Eye (tissue), 1 donor: ENCODE measurements at places on chromosomes 11 and 22.

DNA sequence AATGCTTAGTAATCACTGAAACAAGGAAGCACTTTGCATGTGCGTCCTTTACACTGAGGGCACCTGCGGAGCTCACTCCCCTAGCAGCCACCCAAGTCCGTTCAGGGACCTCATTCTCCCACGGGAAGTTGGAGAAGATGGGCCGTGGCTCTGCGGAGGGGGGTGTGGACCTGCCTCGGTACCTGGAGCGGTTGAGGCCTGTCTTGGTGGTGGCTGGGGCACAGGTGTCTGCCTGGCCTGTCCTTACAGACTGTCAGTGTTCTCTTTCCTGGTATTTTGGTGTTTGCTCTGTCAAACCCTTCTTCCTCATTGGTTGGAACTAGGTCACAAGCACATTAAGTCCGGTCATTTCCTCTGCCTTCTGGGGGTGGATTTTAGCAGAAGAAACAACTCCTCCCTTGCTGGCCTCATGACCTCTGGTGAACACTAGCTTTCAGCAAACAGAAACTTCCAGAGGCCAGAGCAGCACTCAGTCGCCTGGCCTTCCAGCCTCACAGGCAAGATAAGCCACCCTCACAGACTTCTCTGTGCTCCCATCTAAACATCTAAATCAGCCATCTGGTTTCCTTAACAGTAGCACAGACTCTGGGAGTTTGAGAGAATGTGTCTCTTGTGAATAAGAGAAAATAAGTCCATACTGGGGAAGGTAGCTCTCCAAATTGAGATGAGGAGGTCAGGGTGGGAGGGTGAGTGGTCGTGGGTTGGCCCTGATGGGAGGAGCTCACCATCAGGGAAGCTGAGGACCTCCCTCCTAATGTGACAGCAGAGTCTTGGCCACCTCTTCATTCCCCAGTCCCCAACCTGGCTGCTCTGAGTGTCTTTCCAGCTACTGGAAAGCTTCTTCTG, 8.6 kb downstream of the SNAP29 start:
- peak; percentile 87 for DNase-seq

GRCh38 chr11:56817661-56818060, 69.2 kb upstream of the OR9G4 start:
- no peak for DNase-seq

DNA sequence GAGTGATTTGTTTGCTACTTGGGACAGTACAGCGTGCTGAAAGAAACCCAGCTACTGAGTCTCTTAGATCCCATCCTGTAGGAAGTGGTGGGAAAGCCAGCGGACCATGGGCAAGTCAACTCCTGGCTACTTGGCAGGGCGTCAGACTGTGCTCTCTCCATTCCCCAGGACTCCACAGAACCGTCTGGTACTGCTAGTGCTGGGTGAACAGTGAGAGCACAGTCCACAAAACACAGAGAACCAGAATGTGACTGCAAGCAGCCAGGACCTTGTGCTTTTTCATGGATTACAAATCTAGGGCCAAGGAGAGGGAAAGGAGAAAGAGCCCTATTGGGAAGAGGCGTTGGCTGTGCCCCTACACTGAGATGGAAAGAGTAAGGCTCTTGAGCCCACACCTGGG, 10.2 kb downstream of the BID start:
- DNase-seq = no peak

DNA sequence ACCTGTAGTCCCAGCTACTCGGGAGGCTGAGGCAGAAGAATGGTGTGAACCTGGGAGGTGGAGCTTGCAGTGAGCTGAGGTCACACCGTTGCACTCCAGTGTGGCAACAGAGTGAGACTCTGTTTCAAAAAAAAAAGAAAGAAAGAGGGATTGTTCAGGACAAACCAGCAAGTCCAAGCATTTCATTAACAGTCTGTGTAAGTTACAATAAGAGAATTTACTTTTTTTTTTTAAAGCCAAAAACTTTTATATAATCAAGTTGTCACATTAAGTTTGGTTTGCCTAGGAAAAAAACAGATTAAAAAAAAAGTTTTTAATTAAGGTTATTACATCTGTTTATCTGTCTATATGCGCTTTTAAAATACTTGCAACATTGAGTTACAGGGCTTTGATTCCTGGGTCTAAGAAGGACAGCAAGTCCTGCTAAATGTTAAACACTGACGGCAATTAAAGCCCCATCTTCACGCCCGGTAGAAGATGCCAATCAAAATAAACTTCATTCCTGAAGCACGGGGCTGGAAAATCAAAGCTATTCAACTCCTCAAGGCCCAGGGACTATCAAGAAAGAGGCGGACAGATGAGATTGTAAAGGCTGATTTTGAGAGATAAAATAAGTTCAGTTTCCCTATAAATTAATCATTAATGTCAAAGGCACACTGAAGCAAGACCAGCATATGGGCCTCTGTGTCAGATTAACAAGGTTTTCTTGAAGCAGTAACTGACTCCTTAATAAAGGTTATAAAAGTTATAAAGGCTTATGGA, 10.7 kb downstream of the TMEM138 start:
- peak; percentile 32 for DNase-seq

- no peak for DNase-seq
Measured at GRCh38 chr11:75509020-75509720, 16.6 kb downstream of the GDPD5 start.

DNA sequence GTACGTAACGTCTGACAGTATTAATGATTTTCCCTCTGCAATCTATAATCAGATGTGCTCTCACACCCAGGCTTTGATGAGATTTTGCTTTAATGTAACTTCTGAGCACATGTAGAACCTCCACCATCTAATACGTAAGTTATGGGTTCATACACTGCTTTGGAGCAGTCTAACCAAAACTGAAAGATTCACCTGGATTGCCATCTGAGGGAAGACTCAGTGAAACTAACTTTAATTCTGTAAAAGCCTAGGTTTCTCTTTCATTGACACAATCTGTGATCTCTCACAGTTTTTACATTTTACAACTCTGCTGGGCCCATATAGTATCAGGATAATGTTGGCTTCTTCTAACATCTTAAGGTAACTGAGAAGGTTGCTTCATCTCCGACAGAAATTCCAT, 30.1 kb upstream of the MTNR1B start:
- no peak for DNase-seq

- peak; percentile 70 for DNase-seq
Measured at GRCh38 chr11:89361734-89362133, 129.4 kb downstream of the NOX4 start.

DNA sequence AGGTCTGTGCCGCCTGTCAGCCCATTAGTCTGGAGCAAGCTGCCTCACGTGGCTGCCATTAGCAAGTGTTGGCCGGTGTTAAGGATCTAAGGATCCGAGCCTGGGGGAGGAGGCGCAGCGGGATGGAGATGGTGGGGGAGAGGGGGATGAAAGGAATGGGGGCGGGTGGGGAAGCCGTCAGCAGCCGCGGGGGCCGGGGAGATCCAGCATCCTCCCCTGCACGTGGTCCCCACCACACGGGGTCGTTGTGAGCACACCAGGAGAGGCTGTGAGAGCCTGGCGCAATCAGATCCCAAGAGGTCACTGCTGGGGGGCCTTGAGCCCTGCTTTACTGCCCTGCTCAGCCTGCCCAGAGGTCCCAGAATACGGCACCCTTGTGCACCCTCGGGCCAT, 7.3 kb downstream of the CABP7 start:
- DNase-seq = peak; percentile 73

DNA sequence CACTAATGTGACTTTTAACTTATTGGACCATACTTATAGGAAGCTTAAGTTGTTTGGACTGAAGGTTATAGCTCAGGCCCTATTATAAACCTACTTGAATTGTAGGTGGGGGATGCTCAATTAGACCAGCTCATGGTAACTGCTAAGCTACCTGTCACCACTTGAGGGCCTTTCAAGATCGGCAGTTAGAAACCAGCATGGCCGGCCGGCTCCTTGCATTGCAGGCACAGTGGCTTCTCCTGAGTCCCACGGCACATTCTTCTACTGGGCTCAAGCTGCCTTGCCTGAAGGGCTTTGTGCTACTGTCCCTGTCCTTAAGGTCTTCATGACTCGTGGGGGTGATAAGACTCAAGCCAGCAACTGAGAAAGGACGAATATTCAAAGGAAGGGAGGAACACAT, 70.8 kb downstream of the TBC1D22A start:
- DNase-seq = peak; percentile 38

DNA sequence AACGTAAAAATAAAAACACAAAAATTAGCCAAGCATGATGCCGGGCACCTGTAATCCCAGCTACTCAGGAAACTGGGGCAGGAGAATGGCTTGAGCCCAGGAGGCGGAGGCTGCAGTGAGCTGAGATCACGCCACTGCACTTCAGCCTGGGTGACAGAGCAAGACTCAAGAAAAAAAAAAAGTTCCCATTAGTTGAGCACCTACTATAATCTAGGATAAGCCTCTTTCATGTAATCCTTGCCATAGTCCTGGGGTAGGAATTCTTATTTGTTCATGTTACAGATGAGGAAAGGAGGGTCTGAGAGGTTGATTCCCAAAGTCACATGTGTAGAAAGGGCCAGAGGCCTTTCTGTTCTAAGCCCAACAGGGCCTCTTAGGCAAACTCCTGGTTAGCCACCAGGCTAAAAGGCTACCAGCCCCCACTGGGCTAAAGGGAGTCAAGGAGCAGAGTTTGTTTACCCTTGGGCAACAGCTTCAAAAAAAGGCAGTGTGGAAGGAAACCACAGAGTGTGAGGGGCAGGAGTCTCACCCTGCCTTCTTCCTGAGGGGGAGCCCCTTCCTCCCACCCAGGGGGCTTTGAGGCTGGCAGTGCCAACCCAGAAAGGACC, 21.6 kb upstream of the CSNK1E start:
- DNase-seq = no peak

DNA sequence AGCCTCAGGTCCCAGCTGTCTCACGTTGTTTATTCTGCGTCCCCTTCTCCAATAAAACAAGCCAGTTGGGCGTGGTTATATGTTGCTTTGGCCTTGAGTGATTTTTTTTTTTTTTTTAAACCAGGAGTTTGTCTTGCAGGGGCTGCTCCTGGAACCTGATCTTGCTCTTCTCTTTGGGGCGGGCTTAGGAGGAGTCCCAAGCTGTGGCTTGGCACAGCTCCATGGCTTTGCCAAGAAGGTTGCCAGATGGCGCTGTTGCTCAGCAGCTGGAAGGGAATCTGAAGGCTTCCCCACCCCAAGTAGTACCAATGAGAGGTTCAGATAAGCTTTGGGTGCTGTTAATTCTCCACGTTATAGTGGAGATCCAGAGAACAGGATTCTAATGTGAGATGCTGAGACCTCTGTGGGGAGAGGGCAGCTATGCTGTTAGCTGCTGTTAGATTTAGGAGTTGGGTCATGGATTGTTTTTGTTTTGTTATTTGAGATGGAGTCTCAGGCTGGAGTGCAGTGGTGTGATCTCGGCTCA, 2.0 kb upstream of the FERMT3 start:
- DNase-seq = peak; percentile 93

- no peak for DNase-seq
Measured at GRCh38 chr11:74077193-74077592, 68.3 kb upstream of the UCP3 start.

GRCh38 chr11:75041263-75041662, 52.5 kb downstream of the NEU3 start:
- DNase-seq = no peak

- DNase-seq = no peak
Measured at GRCh38 chr11:114260483-114260882, 35.7 kb upstream of the NNMT start.

GRCh38 chr11:119785131-119785530, 56.1 kb upstream of the NECTIN1 start:
- no peak for DNase-seq

DNA sequence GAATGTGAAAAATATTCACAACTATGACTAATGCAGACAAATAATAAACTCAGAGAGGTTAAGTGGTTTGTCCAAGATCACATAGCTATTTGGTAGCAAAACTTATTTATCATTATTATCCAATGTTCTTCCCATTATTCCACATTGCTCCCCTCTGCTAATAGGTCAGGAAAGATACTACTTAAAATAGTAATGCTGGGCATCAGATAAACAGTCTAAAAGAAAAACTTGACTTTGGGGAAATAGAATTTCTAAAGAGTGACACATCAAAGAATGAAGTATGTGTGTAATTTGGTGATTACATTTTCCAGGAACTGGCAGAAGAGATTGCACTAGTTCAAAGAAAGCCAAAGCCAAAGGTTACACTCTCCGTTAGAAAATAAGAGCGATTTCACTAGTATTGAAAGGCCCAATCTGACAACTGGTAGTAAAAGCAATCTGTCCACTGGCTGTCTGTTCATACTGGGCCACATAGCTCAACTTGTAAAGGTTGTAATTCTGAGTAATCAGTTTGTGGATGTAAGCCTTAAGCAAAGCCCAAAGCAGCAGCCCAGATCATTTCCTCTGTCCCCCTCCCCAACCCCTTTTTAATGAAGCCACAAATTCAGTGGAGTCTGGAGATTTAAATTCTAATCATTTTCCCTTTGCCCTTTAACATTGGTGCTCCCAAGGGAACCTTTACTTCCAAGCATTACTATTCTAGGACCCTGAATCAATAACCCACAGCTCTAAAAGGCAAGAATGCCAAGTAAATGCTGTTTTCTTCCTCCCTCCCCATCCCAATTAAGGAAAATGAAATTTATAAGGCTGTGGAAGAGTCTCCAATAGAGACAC, 283.5 kb downstream of the TTC28 start:
- peak; percentile 29 for DNase-seq

GRCh38 chr22:38074181-38075104, 9.5 kb downstream of the SLC16A8 start:
- peak; percentile 67 for DNase-seq

- peak; percentile 53 for DNase-seq
Measured at GRCh38 chr11:68021167-68021787, 9.2 kb upstream of the NDUFS8 start.

DNA sequence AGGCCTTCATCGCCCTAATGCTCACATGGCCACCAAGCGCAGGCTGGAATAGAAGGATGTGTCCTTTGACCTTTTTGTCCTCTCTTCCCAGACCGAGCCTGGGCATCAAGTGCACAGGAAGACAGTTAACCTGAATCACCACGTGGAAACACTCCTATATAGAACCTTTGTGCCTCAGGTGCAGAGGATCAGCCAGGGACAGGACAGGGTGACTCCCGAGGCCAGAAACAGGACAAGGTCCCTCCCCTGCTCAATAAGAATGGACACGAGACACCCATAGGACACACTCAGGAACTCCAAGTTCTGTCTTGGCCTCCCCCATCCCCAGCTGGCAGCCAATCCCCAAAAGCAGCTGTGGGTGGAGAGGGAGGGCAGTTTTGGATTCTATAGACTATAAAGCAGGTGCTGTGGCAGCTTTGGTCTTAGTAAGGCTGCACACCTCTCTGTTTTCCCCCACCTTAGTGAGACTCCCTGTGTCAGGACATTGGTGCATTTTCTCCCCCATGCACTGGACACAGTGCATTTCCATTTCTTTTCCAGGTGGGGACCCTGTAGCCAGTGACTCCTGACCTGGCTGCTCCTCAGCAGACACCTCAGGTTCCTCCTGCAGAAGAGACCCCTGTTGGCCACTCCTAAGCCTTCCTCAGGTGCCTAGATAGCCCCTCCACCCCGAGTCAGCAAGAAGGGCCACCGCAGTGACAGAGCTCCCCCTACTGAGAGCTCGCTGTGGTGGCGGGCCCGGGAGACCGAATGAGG, 43.6 kb upstream of the POU2AF1 start:
- DNase-seq = peak; percentile 57

GRCh38 chr11:116930177-116930576, 92.8 kb upstream of the APOA1 start:
- DNase-seq = no peak

- peak; percentile 81 for DNase-seq
Measured at GRCh38 chr11:1827095-1827813, 7.5 kb upstream of the SYT8 start.

- DNase-seq = no peak
Measured at GRCh38 chr11:30025396-30026139, 8.7 kb upstream of the KCNA4 start.
